ENCODE measurements at places on chromosomes 1 and 21.

GRCh38 chr1:55153031-55153430, 62.1 kb downstream of the USP24 start:
- no peak for DNase-seq

DNA sequence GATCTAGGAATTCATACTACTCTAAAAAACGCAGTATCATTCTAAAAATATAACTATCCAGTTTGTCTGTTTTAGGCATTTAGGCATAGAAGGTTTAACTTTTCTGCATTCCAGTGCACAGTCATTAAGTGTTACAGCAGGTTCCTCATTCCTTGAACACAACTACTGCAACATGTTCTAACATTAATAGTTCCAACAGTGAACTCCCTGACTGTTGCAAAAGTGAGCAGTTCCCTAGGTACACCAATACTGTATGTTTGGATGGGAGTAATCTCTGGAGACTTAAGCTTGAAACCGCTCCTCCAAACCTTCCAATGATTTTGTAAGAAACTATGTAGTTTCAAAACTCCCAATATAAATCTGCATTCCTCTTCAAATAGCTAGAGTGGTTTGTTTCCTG, 46.2 kb downstream of the UCHL5 start:
- no peak for DNase-seq

DNA sequence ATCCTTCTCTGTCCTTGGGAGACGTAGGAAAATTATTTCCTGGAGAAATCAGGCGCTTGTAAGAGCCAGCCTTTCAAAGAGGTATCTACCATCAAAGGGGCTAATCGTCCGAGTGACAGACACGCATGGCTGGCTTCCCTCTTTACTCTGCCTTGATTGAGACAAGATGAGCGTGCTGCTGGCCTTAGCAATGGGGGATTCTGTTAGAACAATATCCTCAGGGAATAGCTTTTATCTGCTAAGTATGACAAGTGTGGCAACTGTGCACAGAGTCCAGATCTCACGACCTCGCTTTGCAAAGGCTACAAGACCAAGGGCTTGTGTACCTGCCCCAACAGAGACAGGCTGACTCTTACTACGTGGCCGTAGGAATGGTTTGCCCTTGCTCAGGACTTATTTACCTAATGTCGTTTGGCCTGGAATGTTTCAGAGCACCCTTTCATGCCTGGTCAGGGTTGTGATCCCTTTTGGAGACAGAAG, 417.1 kb downstream of the KIF26B start:
- no peak for DNase-seq

GRCh38 chr1:170790175-170790574, 126.2 kb downstream of the PRRX1 start:
- no peak for DNase-seq

- DNase-seq = peak; percentile 92
Measured at GRCh38 chr1:209651138-209651587, 1.1 kb downstream of the LAMB3 start.

DNA sequence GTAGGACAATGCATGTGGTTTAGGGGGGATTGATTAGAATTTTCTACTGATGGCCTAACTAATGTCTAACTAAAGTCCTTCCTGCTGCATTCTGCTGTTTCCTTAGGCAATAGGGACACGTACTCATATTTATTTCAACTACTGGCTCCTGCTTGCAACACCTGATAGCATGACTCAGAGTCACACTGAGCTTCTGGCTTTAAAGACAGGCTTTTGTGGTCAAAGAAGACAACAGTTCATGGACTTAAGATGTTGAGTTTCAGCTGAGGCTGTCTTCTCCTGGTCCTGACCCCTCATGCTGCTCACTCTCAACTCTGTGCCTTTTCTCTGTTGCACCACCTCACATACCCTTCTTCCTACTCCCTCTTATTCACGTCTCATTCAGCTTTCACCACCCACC, 29.1 kb upstream of the TRABD2B start:
- no peak for DNase-seq
